ENCODE measurements at places on chromosomes 12 and 14. TPM values are rescaled to one million over a fixed set of nuclear protein-coding genes. Genes with fewer than 3 reads are reported as not detected.

The BDKRB2 gene
- 2.9 TPM for total RNA-seq

The SERPINA3 gene
- total RNA-seq = 51.5 TPM

The RNF212B gene
- not detected for total RNA-seq

GRCh38 chr14:28001002-28001401 lies 765.6 kb upstream of the FOXG1 start:
- DNase-seq = no peak

The ESR2 gene
- 3.6 TPM for total RNA-seq

DNA sequence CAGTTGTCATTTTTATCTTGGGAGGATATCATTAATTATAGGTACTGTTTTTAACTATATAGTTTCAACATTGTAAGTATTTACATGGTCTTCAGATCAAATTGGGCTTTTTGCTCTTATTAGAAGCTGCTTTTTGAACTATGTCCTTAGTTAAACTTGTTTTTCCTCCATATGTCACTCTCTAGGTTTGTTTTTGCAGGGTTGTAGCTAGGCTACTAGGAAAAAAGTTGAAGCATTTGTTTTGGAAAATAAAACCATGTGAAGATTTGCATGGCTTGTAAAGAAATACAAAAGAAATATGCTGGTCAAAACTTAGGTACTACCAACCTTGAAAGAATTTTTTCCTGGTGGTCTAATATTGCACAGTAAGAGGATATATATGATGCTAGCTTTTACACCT lies 3.4 kb downstream of the ARID2 start:
- no peak for DNase-seq

The SERPINA12 gene
- total RNA-seq = not detected

DNA sequence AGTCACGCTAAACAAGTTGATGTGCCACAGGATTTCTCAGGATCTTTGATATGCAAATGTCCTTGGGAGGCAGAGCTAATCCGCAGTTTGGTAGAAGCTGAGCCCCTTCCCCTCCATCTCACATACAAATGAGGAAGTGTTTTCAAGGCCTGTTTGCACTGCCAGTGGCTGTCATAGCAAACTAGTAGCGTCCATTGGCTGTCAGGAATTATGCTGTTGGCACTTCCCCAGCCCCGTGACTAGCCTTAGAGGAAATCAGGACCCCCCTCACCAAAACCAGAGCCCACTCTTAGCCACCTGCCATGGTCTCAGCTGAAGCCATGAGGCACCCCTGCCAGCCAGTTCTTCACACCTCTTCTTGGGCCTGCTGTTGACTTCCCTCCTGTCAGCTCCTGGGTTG lies 253.9 kb downstream of the CACNA1C start:
- DNase-seq = no peak

- no peak for DNase-seq
These were observed 17.6 kb upstream of the G2E3 start for GRCh38 chr14:30541318-30541717.

- no peak for DNase-seq
These were observed 227.2 kb downstream of the NPAS3 start for GRCh38 chr14:33165926-33166289.

All from upper lobe of left lung (tissue), 6 donors.